ENCODE measurements at places on chromosomes 13 and 19.

- peak; percentile 84 for DNase-seq
Observed at GRCh38 chr19:3142292-3142670, 6.4 kb downstream of the GNA15 start.

GRCh38 chr13:108851660-108852059, 222.2 kb downstream of the MYO16 start:
- no peak for DNase-seq

DNA sequence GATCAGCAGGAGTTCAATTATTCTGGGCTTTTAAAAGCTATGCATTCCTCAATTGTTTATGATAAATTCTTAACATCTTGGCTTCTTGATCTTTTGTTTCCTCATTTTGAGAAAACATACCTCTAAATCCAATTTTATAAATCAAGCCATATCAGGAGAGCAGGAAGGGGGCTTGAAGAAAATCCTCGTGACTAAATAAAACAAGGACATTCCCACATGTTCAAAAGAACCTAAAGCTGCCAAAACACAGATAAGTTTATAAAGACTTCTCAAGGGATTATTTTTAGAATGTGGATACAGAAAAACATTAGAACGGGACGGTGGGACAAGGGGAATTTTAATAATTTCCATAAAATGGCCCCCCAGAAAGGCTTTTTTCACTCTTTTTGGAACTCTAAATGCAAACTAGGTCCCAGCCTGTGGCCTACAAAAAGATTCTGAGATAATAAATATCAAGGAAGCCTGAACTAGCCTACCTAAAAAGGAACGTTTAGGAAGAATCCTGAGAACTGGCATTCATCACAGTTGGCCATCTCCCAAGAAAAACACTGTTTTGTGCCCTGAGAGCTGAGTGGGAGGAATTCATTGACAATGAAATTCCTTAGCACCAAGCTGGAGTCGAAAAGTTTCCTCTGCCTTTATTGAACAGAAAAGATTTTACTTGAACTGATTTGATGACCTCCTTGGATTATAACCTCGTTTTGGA, 30.1 kb downstream of the ZAR1L start:
- DNase-seq = peak; percentile 66

DNA sequence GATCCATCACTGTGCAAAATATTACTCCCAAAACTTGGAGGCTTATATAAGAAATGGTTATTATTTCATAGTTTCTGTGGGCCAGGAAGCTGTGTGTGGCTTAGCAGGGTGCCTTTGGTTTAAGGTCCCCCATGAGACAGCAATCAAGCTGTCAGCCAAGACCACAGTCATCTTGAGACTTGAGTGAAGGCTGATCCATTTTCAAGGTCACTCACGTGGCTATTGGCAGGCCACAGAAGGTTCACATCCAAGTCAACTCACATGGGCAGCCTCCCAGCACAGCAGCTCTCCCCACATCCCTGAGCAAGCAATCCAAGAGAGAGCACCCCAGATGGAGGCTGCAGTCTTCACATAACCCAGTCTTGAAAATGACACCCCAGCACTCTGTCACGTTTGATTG, 537.4 kb downstream of the MYO16 start:
- DNase-seq = no peak

- DNase-seq = peak; percentile 39
Observed at GRCh38 chr13:41658057-41658661, 200.8 kb downstream of the RGCC start.

All from epithelial cell of esophagus (primary cell).